Naive thymus-derived CD8-positive, alpha-beta T cell (primary cell): ENCODE measurements at places on chromosomes 3 and 15. TPM values are rescaled to one million over a fixed set of nuclear protein-coding genes. Genes with fewer than 3 reads are reported as not detected.

- no peak for DNase-seq
Measured at GRCh38 chr3:99315896-99316295, 322.5 kb upstream of the COL8A1 start.

DNA sequence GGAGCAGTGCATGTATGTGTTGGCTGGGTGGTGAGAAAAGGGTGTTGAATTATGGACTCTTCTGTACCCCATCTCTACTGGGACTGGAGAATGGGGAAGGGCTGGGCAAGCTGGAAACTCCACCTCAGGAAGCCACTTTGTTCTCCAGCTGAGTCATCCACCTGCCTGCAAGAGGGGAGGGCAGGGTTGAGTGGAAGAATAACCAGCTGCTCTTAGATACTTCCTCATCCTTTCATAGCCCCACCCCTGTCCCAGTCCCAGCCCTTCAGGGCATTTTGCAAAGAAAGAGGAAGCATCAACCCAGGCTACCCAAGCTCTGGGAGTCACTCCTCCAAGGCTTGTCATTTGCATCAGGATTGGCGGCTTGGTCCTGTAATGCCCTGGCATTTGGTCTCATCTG is 33.1 kb downstream of the RAB11A start:
- DNase-seq = no peak

Gene CHRFAM7A
- total RNA-seq = not detected

- DNase-seq = no peak
Measured at GRCh38 chr3:3771094-3771493, 28.1 kb upstream of the LRRN1 start.

Gene UROC1
- 0.10 TPM for total RNA-seq

GRCh38 chr15:99135194-99135593 is 30.3 kb downstream of the SYNM start:
- no peak for DNase-seq

DNA sequence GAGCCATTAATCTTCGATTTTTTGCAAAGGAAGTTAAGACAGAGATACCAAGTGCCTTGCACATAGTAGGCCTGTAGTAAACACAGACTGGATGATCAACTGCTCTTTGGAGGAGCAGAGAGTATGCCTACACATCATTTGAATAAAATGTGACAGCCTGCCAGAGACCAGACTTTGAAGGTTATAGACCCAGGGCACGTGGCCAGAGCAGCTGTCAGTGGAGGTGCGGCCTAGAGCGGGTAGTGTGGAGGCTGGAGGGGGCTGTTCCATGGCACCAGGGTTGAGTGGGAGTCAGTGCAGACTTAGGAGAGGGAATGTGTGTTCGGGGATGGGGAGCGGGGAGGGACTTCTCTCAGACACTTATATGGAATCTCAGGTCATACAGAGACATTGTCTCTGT is 80.8 kb downstream of the SMAD3 start:
- DNase-seq = no peak

- no peak for DNase-seq
Measured at GRCh38 chr3:15539066-15539465, 17.6 kb upstream of the COLQ start.

DNA sequence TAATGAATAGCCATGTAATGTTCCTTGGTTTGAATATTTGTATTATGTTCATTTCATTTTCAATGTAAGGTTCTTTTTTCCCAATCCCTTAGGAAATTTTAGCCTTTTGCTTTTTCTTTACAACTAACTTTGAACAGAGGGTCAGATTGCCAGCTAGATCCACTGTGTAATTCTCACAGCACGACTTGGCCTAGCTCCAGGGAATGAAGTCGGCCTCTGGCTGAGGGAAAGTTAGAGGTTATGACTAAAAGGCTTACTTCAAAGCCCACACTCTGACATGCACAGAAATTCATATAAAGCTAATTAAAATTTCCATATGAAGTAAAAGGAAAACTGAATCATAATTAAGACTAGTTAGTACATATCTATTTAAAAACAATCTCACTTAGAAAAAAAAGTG is 38.7 kb downstream of the ROBO1 start:
- no peak for DNase-seq

GRCh38 chr15:71649894-71650293 is 160.5 kb upstream of the NR2E3 start:
- no peak for DNase-seq

- DNase-seq = no peak
Measured at GRCh38 chr3:80051602-80051962, 283.8 kb upstream of the ROBO1 start.

Gene C2CD4A
- not detected for total RNA-seq

DNA sequence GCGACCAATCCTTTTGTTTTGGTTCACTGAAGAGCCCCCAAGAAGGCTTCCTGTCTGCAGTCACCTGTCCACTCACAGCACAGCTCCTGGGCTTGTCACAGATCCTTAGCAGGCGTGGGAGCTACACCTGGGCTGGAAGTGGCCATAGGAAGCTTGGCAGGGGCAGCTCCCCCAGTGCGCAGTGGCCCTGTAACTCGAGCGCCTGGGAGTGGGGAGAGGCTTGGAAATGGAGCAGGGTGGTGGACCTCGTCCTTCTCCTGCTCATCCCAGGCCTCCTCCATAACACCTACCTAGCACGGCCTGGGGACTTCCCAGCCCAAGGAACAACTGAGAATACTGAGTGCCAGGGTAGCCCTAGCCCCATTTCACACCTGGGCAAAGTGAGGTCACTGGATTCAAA is 19.3 kb upstream of the TGM5 start:
- DNase-seq = no peak

GRCh38 chr15:36737430-36737891 is 158.0 kb downstream of the CDIN1 start:
- no peak for DNase-seq

Gene VWA5B2
- total RNA-seq = not detected

Gene XIRP1
- not detected for total RNA-seq

- no peak for DNase-seq
Measured at GRCh38 chr15:45715528-45715927, 80.7 kb downstream of the SQOR start.

GRCh38 chr3:124780356-124780755 is 50.1 kb downstream of the UMPS start:
- DNase-seq = no peak

- DNase-seq = no peak
Measured at GRCh38 chr3:113232342-113232741, 21.0 kb downstream of the BOC start.

GRCh38 chr3:67678665-67679064 is 24.3 kb upstream of the SUCLG2 start:
- no peak for DNase-seq

DNA sequence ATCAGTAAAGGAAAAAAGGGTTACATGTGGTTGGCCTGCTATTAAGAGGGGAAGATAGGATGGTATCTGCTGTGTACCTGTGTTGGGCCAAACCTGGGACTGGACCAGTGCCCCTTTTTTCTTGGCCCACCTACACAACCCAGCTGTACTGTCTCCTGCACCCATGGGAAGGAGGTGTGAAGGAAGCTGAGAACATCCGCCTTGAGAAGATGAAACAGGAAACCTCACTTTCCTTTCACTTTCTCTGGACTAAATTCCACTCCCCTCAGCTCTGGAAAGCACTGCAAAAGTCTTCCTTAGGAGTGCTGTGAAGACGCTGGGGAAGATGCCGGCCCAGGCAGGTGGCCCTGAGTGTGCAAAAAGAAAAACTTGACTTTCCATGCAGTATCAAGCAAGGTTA is 37.6 kb downstream of the LRRN1 start:
- DNase-seq = no peak

DNA sequence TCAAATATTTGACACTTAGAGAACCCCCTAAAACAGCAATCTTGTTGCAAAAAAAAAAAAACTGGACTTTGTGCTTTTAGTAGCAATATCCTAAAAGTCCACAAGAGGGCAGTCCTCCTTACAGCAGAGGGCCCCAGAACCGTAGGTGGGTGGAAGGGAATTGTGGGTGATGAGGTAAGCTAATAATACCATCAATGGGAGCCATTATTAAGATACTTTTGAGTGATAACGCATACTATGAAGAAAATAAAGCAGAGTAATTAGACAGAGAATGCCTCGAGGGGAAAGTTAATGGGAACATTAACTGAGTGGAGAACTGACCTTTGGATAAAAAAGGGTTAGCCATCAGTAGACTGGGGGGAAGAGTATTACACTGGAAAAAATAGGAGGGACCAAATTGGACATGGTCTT is 229.9 kb downstream of the THRB start:
- DNase-seq = no peak

Gene LMCD1
- total RNA-seq = not detected

- DNase-seq = no peak
Measured at GRCh38 chr15:70855764-70856163, 1.8 kb upstream of the LARP6 start.

DNA sequence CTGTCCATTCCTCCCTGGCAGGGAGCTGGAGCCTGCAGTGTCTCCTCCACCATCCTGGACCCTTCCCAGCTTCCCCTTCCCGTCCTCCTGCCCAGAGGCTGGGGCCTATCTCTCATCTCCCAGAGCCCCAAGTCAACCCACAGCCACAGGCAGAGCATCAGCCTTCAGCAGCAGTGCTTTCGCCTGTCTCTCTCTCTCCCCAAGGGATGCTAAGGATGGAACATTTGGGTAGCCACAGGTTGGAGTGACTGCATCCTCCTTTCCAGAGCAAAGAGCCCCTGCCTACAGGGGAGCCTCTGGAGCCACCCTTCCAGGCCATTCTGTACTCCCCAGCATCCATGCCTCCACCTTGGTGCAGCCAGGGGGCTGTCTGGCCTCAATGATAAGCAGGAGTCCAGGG is 4.2 kb downstream of the PLCB2 start:
- DNase-seq = no peak

GRCh38 chr15:31824024-31824423 is 206.3 kb upstream of the CHRNA7 start:
- DNase-seq = no peak

DNA sequence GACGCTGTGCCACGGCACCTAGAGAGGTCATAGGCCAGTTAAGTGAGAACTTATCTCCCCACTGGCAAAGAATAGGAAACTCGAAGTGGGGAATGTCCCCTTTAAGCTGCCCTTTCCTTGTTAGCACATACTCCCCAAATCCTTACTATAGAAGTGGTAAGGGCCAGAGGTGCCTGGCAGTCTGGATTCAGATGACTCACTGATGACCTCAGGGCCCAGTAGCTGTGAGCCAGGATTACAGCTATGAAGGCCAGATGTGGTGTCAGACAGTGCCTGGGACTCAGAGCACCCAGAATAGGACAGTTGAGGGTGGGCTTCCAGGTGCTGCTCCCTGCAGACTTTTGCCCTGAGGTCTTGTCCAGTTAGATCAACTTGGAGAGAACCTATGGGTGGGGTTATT is 37.7 kb downstream of the PDIA5 start:
- no peak for DNase-seq

- no peak for DNase-seq
Measured at GRCh38 chr3:87674397-87675161, 384.2 kb downstream of the CGGBP1 start.

Gene RPSA
- total RNA-seq = 1,560 TPM

- DNase-seq = no peak
Measured at GRCh38 chr15:90362936-90363212, 10.8 kb downstream of the ZNF774 start.

DNA sequence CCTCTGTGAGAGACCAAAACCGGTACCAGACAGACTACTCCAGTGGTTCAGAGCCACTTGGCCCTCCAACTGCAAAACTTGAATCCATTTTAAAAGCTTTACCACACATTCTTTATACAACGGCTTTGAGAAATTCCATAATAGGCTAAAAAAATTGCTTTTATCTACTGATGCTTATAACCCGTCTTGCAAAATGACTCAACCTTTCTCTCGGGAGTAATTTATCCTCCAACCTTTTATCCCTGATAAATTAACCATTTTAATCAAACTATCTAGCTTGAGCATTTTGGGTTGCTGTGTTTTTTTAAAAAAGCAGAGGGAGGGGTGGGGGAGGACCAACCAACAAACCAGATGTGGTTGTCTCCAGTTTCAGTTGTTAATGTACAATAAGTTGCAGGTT is 275.7 kb upstream of the LRTM1 start:
- DNase-seq = no peak

DNA sequence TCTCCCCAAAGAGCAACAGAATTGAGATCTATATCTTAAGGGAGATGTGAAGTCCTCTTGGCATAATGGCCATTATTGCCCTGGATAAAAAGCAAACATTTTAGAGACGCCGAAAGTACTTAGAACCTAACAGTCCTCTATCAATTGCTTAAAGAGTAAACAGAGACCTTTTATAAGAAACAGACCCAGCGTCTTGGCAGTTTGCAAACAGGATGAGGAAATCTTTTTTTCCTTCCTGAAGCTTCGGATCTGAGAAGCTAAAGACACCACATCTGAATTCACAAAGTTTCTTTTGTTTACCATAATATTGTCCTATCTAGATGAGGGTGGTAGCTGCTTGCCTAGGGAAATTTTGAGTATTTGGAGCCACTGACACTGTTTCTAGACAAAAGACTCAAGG is 59.9 kb upstream of the LIMD1 start:
- DNase-seq = no peak

GRCh38 chr15:37394402-37395099 is 294.2 kb upstream of the MEIS2 start:
- no peak for DNase-seq

- DNase-seq = no peak
Measured at GRCh38 chr3:123405936-123406510, 42.9 kb downstream of the ADCY5 start.

DNA sequence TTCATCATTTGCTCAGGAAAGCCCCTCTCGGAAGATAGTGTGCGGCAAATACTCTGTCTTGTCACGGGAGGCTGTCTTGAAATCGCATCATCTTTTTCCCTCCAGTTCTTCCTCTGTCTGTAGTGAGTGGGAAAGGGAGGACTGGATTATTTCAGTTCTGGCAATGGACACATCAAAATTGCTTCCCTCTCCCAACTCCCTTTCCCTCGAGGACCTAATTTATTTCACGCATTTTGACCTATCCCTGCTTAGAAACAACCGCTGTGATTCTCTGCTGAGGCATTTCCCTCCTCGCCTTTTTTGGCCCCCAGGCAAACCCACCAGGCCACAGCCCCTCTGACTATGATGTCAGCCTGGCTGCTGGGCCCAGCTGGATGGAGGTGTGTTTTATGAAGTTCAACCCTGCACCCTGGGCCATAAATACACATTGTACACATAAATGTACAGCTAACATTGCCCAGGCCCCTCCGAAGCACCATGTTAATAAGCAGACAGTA is 138.7 kb upstream of the LRTM1 start:
- DNase-seq = no peak

Gene RHOA
- 254 TPM for total RNA-seq
